GM04503 (cell line): ENCODE measurements at places on chromosomes 6 and 20.
A peak's percentile ranks its signal among the peaks of the same experiment; 100 is the strongest.

DNA sequence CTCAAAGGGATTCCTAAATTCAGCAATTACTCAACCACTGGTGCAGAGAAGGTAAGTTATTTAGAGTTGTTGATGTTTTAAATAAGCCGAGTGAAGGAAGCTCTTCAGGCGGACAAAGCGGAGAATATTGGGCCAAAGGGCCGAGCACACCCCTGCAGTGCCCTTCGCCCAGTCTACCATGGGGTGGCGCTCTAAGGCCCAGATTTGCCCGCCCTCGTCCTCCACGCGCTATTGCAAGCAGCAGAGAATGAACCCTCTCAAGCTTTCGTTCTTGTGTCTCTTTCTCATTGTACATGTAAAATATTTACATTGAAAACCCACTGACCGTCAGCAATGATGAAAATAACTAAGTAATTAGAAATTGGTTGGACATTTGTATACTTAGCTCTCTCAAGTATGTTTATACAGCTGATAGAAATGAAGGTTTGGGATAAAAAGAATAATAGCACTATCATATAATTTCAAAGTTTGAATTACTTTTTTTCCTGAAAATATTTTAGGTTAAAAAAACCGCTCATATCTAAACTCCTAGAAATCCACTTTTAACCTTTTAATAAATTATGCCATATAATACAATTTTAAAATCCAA, 195.0 kb upstream of the CEP162 start:
- no peak for DNase-seq

- DNase-seq, result no peak
Observed at GRCh38 chr6:16019462-16019861, 109.4 kb upstream of the MYLIP start.

GRCh38 chr6:5023923-5024322, 20.1 kb upstream of the RPP40 start:
- DNase-seq, result no peak

DNA sequence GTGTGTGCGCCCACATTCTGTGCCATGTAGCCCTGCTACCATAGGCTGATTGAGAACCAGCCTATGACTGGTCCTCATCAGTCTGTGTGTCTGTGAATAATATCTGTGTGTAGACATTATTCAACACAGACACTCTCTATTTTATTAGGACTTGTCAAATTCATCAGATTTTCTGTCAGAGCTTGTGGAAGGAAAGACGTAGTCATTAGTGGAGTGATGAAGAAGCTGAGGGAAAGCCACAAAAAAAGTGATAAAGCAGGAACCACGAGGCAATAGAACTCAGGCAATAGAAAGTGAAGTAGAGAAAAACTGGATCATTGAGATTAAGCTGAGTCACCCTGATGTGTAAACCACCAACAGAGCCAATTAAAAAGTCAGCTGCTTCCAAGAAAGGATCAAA, 122.2 kb upstream of the MARCKS start:
- peak; percentile 11 for DNase-seq

GRCh38 chr6:16514249-16514648, 247.0 kb downstream of the ATXN1 start:
- DNase-seq, result no peak

DNA sequence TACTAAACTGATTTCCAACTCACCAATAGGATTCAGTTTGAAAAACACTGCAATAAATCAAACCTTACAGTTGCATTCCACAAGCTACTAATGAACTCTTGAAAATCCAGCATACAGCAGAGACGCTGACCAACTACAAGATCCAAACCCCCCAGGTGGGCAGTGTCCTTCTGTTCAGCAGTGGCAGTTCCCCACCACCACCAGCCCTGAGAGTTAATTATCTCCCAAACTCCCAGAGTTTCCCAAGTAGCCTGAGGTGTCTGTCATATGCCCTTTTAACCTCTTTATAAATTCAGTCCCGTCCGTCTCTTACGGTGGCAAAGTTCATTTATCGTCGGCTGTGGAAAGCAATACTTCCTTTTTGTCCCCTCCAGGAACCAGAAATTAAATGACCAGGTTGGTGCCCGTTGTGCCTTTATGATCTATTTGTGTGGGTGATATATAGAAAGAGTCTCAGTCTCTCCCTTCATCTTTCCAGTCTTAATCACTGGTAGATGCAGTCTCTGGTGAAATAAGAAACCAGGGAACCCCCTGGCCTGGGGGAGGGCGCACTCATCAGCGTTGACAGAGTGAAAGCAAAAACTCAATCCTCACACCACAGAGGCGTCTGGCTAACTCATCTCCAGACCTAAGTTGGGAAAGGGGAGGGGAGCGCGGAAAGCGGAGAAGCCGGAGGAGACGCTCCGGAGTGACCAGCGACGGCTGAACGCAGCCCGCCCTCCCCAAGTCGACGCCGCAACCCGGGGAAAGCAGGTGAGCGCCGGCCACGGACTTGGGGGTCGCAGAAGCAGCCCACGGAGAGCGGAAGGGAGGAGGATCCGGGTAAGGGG, 717 bp downstream of the MRPL14 start:
- DNase-seq, result no peak

DNA sequence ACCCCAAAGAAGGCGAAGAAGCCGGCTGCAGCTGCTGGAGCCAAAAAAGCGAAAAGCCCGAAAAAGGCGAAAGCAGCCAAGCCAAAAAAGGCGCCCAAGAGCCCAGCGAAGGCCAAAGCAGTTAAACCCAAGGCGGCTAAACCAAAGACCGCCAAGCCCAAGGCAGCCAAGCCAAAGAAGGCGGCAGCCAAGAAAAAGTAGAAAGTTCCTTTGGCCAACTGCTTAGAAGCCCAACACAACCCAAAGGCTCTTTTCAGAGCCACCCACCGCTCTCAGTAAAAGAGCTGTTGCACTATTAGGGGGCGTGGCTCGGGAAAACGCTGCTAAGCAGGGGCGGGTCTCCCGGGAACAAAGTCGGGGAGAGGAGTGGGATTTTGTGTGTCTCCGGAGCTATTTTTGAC, 69.6 kb downstream of the HFE start:
- DNase-seq, result no peak

- peak; percentile 16 for DNase-seq
Observed at GRCh38 chr6:10633216-10633615, 61.2 kb downstream of the C6orf52 start.

- DNase-seq, result no peak
Observed at GRCh38 chr20:10177326-10177725, 41.3 kb upstream of the SNAP25 start.

DNA sequence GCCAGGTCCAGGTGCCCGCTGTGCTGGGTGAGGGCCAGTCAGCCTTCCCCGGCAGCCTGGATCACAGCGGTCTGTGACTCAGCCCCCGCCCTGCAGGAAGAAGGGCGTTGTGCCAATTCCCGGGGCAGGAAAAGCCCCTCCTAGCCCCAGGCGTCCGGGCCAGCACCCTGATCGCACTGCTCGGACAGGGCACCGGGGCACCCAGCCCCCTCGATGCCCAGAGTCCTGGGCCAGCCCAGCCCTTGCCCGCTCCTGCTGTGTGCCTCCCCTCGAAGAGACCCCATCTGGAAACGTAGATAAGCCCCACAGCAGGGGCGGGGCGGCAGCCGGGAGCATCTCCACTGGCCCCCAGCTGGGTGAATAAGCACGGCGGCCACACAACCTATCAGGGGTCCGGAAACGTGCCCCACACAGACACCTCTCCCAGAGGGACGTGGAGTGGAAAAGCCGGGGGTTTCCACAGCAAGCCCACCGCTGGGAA, 9.9 kb downstream of the LAMA5 start:
- DNase-seq, result no peak

DNA sequence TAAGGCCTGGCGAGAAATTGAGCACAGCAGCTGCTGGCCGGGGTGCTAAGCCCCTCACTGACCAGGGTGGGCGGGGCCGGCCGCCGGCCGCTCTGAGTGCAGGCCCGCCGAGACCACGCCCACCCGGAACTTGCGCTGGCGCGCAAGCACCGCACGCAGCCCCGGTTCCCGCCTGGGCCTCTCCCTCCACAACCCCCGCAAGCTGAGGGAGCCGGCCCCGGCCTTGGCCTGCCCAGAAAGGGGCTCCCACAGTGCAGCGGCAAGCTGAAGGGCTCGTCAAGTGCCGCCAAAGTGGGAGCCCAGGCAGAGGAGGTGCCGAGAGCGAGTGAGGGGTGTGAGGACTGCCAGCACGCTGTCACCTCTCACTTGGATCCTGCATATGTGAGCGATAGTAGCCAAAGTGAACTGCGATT, 251.2 kb downstream of the GJA1 start:
- no peak for DNase-seq

DNA sequence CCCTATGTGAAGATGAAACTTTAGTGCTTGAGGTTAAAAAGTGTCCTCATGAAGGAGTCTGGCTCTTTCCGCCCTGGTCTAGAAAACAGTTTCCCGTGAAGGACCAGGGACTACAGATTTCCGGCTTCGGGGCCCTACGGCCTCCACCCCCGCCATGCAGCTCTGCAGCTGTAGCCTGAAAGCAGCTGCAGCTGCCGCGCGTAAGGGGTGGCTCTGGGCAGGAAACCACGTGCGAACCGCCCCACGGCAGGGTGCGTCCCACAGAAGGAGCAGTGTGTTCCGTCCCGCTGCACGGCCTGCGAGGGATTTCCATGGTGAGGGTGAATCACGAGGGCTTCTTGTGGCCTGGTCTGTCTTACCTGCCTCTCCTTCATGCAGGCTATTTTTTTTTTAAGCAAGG, 117.0 kb downstream of the ERMARD start:
- DNase-seq, result no peak
